Endothelial cell of umbilical vein (primary cell): ENCODE measurements at places on chromosomes 7 and 10.
A peak's percentile ranks its signal among the peaks of the same experiment; 100 is the strongest.

DNA sequence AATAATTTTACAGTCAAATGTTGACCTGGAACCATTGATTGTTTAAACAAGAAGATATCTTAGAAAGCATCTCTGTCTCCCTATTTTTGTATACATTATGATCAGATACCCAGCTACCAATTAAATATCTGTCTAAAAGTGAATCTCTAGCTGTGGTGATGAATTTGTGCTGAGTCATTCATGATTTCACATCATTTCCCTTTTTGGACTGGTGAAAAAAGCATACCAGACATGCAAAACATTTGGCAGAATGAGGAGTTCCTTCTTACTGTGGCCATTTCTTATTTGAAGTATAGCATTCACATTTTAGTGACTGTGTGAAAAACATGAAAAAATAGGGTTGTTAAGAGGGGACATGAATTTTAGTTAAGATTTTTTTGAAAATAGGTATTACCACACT lies 98.0 kb upstream of the GATA3 start:
- peak; percentile 75 for DNase-seq

DNA sequence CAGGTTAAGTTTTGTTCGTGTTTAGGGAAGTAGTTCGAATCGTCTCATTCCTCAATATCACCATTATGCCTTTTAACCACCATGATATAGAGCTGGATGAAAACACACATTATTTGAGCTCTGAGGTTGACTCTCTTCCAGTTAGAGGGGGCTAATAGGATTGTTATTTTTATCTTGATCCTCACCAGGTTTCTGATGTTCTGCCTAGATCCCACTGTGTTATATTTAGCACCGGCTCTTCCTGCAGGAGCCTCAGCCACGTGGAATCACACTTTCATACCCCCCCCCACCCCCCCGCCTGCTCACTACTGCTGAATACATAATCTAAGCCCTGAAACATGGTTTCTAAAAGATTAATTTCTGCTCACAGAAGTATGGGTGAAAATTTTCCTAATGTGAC lies 88.3 kb downstream of the NRCAM start:
- no peak for DNase-seq

DNA sequence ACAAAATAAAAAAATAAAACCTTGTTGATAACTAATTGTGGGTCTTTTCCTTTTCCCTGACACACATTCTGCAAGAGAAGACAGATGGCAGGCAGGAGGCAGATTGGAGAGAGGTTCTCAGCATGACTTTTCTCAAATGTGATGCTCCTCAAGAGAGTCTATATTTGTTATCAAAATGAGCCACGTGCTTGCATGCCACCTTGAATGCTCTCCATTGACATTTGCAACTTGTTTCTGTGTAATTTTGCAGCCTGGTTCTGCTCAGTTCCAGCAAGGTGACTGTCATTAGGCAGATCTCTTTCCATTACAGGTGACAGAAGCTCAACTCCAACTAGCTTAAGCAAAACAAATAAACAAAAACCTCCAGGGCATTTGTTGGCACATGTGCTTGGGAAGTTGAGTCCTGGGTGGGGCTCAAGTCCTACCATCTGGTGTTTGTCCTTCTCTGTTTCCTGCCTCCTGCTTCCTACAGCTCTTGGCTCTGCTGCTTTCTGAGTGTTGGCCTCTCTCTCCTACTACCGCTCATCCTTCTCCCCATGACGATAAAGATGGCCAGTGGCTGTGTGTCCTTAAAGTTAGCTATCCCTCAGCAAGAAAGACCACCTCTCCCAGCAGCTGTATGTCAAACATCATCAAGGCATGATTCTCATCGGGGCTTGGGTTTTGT lies 56.7 kb downstream of the GRK5 start:
- DNase-seq: peak; percentile 63

DNA sequence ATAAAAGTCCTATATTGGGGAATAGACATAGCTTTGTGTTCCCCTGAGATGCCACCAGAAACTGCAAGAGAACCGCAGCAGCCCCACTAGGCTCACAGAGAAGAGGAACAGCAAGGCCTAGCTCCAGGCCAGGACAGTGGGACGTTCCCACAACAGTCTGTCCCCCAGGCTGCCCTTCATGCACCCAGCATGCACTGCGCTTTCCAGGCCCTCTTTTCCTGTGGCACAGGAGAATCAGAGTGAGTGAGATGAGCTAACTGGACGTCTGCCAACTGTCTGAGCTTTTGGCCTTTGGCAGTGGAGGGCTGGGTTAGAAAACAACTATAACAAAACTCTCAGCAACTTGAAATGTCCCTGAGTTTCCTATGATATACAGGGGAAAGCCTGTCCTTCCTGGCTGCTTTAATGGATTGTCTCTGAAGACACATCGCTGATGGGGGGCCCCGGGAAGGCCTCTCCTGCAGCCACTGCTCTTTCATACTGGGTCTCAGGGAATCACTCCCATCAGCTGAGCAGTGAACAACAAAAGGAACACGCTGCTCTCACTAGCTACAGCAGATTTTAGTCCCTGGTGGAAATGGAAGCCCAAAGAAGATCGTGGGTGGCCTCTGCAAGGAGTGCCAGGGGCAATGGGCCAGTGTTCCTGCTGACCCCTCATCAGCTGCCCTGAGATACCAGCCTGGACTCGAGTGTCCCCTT lies 53.5 kb downstream of the PODXL start:
- DNase-seq: no peak

DNA sequence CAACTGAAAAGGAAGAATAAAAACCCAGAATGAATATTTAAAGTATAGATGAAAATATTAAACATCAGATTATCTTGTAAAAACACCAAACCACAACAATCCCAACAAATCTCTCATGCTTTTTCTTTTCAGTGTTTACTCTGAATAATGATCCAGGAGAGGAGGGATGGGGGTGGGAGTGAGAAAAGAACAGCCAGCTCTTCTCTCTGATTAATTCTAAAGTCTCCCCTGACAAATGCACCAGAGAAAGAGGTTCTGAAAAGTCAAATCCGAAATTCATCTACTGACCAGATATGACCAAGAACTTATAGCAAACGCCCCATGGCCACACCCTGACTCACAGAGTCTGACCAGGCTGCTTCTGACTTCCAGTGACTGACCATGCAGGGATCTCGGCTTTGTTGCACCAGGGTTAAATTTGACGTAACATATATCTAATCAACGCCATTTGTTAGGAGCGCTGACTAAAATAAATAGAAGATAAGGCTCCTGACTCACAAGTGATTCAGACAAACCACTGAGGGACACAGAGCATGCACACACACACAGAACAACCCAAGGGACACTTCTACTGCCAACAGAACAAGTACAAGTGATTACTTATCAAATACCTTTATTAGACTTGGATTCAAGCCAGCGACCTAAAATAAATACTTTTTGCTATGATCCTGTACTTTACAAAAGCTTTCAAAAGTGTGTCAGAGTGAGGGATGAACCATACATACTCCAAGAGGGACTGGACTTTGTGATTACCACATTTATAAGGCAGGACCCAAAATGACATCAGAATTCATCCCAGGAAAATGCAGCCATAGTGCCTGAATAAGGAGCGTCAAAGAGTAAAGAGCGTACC lies 9.3 kb upstream of the SPOCK2 start:
- DNase-seq: peak; percentile 80

DNA sequence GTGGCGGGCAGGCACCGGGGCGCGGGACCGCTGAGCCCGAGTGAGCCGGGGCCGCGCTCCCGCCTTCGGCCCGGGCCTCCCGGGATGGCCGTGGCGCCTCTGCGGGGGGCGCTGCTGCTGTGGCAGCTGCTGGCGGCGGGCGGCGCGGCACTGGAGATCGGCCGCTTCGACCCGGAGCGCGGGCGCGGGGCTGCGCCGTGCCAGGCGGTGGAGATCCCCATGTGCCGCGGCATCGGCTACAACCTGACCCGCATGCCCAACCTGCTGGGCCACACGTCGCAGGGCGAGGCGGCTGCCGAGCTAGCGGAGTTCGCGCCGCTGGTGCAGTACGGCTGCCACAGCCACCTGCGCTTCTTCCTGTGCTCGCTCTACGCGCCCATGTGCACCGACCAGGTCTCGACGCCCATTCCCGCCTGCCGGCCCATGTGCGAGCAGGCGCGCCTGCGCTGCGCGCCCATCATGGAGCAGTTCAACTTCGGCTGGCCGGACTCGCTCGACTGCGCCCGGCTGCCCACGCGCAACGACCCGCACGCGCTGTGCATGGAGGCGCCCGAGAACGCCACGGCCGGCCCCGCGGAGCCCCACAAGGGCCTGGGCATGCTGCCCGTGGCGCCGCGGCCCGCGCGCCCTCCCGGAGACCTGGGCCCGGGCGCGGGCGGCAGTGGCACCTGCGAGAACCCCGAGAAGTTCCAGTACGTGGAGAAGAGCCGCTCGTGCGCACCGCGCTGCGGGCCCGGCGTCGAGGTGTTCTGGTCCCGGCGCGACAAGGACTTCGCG lies 534 bp downstream of the FZD9 start:
- DNase-seq: no peak

DNA sequence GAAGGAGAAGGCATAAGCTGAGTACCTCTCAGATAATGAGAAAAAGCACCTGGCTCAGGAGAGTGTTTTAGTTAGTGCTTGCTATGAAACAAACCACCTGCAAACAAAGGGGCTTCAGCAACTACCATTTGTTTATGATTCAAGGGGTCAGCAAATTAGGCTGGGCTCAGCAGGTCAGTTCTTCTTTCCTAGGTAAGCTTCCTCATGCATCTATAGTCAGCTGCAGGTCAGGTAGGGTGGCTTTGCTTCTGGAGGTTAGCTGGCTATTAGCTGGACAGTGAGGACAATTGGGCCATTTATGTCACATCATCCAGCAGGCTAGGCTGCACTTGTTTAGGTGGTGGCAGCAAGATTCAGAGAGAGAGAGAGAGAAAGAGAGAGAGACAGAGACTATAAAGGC lies 185.5 kb downstream of the EMX2 start:
- DNase-seq: no peak

DNA sequence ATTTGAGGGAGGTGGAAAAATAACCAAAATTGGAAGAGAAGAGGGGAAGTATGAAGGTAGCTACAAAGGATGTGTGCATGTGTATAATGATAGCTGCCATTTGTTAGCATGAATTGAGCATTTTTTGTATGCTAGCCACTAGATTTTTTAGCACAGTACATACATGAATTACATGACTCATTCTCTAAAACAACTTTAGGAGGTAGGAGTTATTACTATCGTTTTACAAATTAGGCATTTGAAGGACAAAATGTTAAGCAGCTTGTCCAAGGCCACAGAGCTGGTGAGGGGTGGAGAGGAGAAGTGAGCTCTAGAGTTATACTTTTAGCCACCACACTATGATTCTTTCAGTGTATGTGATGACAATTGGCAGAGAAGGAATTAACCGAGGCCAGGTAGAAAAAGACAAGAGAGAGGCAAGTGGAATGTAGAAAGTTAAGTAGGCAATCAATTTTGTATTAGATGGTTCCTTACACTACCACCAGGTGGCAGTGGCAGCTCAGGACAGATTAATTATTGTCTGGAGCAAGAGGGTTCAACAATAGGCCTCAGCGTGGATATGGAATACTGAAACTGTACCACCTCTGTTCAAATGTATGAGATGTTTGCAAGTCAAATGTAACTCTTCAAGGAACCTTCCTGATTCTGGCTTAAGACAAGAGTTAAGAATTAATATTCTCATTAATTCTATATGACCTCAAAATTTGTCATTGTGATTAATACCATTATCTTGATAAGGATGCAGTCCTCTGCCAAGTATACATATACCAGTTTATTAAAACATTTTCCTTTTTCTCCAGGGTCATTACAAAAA lies 128.0 kb downstream of the MBL2 start:
- peak; percentile 79 for DNase-seq

GRCh38 chr7:5063698-5064097 lies 18.0 kb downstream of the RBAK start:
- no peak for DNase-seq

DNA sequence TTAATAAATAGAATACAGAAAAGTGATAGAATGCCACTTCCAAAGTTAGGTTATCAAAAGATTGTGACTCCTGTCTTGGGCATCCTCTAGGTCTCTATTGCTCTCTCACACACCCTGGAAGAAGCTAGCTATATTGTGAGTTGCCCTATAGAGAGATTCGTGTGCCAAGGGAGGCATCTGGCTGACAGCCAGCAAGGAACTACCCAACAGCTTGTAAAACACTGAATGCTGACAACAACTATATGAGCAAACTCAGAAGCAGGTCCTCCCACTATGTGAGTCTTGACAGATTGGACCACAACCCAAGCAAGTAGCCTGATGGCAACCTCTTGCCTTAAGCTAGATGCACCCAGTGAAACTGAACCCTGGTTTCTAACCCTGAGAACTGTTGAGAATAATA lies 55.7 kb upstream of the CDK14 start:
- DNase-seq: no peak

- no peak for DNase-seq
These were observed 132.2 kb upstream of the FAM20C start for GRCh38 chr7:60017-60675.

- DNase-seq: peak; percentile 55
These were observed 87.3 kb upstream of the TES start for GRCh38 chr7:116122972-116123595.

DNA sequence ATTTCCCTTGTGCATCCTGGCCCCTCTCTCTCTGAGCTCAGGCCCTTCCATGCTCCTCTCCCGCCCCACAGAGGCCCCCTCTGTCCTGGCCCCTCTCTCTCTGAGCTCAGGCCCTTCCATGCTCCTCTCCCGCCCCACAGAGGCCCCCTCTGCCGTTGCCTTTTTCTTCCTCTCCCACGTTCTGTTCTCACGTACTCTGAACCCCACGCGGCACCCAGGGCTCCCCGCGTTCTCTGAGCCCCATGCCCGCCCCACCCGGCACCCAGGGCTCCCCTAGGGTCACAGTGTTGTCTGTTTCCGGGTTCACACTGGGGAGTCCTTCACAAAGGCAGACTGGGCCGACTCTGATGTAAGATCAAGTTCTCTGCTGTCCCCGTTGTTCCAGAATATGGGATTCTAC lies 336.8 kb downstream of the DNAJB6 start:
- DNase-seq: no peak

- DNase-seq: no peak
These were observed 220.6 kb upstream of the LYZL1 start for GRCh38 chr10:29068302-29068701.

- no peak for DNase-seq
These were observed 248.0 kb upstream of the GALNT17 start for GRCh38 chr7:70883750-70884439.

DNA sequence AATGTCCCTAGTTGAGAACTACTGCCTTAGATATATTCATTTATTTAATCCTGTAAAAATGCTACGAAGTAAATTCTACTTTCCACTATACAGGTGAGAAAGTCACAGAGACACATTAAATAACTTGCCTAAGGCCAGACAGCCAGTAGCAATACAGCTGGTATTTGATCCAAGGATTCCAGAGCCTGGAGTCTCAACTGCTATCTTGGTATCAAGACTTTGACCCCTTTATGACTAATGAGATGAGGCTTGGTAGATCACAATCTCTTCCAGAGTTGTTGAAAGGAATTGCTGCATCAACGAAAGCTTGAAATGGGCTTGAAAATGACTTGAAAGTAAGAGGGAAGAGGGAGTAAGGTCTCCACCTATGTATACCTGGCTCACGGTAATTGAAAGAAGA lies 83.3 kb downstream of the ORC5 start:
- DNase-seq: no peak

DNA sequence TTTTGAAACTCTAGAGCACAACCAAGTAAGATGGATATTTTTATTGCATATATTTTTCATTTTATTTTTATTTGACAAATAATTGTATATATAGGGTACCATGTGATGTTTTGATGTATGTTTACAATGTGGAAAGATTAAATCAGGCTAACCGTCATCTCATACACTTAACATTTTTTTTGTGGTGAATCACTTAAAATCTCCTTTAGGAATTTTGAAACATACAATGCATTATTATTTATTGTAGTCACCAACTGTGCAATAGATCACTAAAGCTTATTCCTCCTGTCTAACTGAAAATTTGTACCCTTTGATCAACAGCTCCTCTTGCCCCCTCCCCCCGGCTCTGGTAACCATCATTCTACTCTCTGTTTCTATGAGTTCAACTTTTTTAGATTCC lies 77.2 kb downstream of the DNAH11 start:
- no peak for DNase-seq
